ENCODE measurements at places on chromosomes 2 and 18.

DNA sequence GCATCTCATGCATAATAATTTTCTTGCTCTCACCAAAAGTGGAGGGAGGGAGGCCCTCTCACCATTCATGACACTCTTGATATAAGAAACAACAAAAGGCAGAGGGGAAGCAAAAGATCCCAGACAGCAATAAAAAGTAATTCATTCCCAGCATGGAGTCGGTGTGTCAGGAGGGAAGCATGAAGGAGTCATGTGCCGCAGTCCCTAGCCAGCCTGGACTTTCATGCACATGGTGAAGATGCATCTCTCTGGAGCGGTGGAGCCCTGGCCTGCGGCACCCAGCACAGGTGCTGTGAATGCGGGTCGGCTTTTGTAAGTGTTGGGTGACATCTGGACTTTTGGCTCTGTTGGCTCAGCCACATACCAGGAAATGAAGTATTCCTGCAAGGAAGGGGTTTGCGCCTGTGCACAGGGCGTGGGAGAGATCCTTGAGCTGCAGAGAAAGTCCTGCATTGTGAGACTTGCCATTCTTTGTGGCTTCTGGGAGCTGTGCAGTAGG is 119.4 kb downstream of the COPS8 start:
- DNase-seq: no peak

- DNase-seq: no peak
Measured at GRCh38 chr2:64787698-64788097, 134.0 kb upstream of the SERTAD2 start.

- DNase-seq: no peak
Measured at GRCh38 chr2:175309799-175310198, 128.3 kb upstream of the ATP5MC3 start.

- DNase-seq: no peak
Measured at GRCh38 chr18:25423760-25424159, 71.8 kb upstream of the ZNF521 start.

DNA sequence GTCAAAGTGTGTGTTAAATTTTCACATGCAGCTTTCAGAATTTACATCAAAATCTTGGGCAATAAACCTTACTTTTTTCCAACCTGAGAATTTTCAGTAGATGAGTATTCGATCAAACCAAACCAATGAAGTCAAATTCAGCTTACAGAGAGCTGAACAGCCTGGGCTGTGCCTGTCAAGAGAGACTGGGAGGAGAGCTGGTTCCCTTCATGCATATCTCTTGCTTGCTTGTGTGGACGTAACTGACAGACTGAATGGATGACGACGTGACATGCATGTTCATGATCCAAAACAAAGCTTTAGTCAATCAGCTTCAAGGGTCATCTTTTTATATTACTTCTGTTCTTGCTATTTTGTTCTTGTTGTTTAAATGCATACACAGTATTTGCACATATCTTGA is 145.2 kb downstream of the GALNT3 start:
- DNase-seq: no peak

DNA sequence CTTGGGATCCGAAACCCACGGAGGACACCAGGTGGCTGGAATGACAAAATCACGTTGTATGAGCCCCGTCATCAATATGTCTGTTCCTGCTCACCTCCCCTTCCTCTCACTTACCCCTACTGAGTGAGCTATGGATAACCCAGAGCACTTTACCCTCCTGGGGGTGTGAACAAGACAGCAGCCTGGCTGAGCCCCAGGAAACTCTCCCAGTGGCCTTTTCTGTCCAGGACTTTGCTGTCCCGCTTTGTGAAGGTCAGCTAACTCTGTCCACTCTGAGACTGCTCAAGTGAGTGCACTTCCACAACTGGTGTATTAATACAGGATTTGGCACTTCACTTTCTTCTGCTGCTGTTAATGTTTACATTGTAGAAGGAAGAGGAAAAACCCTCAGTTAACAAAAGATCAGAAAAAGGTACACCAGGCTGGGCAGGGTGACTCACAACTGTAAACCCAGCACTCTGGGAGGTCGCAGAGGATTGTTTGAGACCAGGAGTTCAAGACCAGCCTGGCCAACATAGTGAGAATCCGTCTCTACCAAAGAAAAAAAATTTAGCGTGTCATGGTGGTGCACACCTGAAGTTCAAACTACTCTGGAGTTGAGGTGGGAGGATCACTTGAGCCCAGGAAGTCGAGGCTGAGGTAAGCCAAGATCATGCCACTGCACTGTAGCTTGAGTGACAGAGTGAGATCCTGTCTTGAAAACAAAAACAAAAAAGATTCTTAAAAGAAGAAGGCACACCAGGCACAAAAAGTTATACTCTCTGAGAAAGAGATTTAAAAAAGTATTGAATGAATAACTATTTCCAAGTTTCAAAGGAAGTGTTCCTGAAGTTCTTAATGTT is 90.3 kb downstream of the CLHC1 start:
- DNase-seq: no peak

DNA sequence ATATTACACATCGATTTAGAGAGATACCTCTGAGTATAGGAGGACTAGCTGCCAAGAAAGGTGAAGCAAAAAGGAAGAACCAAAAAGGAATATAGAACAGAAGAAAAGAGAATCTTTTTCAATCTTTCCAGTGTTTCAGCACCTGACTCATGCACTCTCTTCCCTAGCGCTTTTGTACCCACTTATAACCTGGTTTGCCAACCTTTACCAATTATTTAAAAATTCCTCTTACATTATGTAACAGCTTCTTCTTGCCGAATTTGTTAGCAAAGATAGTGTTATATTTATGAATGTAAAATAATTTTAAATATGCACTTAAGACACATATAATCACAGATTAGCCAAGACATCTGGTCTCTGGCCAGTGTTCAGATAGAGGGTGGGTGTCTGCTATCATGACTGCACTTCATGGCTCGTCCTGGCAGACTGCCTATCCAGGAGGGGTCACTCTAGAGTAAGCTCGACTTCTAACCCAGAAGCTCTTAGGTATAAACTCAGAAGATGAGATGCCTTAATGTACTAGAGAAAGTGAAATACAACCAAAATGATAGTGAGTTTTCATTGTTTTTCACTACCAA is 122.9 kb downstream of the ATAD2B start:
- no peak for DNase-seq

- DNase-seq: no peak
Measured at GRCh38 chr2:15684161-15685039, 92.7 kb downstream of the DDX1 start.

DNA sequence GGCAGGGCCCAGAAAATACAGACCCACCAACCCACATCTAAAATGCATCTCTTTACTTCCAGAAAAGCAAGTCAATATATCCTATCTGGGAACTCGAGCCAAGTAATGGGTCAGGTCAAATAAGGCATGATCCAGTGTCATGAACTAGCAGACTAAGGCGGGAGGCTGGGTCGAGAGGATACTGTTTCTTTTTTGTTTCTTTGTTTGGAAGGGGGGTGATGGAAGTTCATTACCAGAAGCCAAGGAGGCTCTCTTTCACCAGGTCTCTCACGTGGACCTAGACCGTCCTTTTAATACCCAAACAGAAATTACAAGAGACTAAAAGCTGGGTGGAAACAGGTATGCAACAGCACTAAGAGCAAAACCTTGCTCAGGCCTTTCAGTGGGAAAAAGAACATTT is 108.3 kb downstream of the HDAC4 start:
- no peak for DNase-seq

GRCh38 chr2:42032224-42032620 is 15.6 kb upstream of the PKDCC start:
- DNase-seq: no peak

DNA sequence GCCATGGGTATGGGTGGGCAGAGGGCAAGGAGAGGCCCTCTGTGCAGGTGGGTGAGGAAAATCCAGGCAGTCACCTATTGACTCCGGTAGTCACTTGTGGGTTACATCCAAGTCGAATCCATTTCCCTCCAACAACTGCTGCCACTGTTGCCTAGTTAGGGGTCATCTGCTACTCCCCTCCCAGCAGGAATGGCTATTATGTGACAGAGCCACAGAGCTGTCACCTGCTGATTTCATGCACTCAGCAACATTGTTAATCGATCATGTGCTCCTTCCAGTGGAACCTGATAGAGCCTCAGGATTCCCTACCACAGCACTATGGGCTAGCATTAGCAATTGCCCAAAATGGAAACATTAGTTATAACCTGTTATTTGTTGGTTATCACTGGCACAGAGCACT is 31.4 kb downstream of the POLR1A start:
- DNase-seq: no peak

DNA sequence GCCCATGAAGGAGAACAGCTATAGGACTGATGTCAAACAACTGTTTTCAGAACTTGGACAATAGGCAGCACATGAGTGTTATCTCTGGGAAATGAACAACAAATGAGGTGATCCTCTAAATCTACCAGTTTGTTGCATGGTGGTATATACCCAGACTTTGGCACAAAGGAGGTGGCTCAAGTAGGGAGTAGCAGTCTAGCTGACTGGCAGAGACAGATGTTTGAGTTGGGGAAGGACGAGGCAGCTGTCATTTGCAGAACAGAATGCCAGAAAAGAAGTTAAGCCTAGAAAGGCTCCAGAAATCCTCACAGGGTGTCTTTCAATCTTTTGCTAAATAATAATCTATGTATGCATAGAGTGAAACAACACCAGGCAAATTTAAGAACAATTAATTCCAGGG is 47.4 kb downstream of the RPE start:
- DNase-seq: no peak

GRCh38 chr18:24214144-24214543 is 75.3 kb downstream of the CABYR start:
- no peak for DNase-seq

DNA sequence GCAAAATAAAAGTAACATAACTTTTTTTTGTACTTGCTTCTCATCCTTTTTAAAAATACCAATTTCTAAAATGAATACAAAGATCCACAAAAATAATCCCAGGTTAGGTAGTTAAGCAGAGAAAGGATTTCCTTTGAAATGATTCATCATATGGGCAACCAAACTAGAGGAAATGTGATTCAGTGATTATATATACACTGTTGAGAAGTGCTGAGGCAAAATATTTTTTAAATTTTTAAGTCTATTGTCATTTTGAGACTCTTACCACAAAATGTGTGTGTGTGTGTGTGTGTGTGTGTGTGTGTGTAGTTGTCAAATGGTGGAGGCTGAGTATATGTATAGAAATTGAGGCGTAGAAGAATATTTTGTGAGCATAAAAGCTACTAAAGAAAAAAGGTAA is 1075.3 kb downstream of the LRP1B start:
- no peak for DNase-seq

GRCh38 chr2:240424341-240425235 is 10.9 kb upstream of the GPC1 start:
- DNase-seq: no peak

GRCh38 chr2:8027387-8027786 is 654.5 kb upstream of the ID2 start:
- no peak for DNase-seq

DNA sequence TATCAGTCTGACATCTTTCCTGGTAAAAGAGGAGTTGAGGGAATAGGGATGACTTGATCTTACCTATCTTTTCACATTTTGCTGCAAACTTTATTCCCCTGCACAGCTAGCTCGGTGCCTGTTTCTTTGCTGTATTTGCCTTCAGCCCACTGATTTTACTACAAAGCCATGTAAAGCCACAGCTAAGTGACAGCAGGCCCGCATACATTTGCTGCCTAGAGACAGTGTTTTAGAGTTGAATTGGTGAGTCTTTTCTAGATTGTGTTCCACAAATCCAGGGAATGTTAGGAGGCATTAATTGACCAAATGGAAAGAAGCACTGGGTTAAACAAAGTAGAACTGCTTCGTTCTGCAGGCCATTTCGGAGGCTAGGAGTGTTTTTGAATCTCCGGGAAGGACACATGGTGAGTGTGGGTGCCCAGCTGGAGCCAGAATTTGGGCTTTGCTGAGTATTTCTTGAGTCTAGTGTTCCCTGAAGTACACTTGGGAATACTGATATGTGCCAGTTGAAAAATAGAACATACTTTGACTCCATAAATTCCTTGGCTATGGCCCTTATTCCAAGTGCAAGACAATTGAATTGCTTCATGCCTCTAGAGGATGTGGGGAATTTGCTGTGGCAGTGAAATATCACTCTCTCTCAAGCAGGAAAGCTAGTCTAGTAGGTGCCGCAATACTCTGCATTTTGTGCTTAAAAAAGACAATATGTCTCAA is 329.8 kb downstream of the PTPRM start:
- DNase-seq: no peak

DNA sequence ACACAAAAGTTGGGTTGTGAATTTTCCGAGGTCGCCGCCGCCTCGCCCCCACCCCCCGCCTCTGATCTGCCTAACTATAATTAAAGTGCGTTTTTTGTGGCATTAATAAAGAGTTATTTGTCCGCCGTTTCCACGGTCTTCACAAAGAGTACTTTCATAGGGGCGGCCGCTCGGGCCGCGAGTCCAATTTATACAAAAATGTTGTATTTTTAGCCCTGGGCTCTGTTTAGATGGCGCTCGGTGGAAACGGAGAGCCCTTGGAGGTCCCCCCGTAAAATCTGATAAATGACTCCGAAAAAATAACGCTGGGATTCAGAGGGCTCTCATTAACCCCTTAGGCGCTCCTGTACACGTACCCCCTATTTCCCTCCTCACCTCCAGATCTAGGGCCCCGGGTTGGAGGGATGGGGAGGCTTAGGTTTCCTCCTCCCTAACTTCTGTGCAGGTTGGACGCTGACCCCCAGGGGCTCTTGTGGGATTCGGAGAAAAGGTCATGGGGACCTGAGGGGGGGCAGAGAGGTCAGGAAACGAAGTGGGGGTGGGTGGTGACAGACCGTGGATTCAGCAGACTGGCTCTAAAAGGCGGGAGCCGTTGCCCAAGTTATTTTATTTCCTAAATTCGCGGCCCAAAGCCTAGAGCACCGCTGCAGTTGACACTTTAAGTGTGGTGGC is 1.9 kb downstream of the CYP26B1 start:
- no peak for DNase-seq

- DNase-seq: no peak
Measured at GRCh38 chr18:78979056-78979729, 425 bp upstream of the SALL3 start.

DNA sequence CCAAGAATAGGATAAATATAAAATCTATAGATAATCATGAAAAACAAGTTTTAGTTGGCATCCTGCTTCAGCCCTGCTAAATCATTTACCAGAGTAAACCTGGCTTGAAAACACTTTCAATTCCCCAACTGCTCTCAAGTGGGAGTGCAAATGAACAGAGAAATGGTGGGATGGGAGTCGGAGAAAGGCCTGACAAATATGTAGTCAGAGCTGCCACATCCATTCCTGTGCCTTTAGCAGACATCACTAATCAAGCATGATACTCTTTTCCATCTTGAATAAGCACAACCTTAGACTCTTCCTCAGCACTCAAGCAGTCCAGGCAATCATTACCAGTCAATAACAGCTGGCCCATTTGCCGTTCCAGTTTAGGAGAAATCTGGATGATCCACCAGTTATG is 101.3 kb downstream of the ANKRD44 start:
- no peak for DNase-seq
